ENCODE measurements at places on chromosomes 2 and 18.

DNA sequence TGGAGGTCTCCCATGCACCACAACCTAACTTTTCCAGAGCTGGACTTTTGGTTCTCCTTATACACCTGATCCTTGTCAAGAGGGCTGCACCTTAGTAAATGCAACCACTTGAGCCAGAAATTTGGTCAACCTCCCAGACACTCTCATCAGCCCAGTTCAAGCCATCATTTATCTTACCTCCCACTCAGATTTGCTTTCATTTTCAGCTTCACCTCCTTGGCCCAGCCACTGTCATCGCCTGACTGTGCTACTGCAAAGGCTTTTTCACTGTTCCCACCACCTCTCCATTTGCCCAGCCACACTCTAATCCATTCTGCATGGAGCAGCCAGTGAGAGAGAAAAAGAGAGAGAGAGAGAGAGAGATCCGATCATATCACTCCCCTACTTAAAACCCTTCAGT lies 112.4 kb upstream of the DDX18 start:
- no peak for DNase-seq

- no peak for DNase-seq
Measured at GRCh38 chr2:3180082-3180908, 197.3 kb downstream of the EIPR1 start.

GRCh38 chr2:227597998-227598397 lies 695 bp upstream of the SCYGR2 start:
- DNase-seq: peak; percentile 36

DNA sequence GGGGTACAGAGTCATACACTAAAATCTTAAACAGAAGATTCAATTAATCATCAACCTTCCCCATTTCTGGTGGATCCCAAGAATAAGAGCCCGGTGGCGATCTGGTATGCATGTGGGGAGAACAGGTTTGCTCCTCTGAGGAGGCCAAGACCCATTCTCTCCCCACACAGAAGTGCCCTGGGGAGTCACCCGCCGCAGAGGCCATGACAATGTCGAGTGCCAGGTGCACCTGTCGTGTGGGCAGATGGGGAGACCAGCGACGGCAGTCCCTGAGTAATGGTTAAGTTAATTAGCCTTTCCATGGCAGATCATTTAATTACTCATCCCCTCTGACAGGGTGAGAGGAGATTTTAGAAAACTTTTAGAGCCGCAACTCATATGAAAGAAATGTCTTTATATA lies 345.0 kb downstream of the NCKAP5 start:
- no peak for DNase-seq

- DNase-seq: peak; percentile 58
Measured at GRCh38 chr2:9474361-9475057, at the start of gene IAH1. Gene IAH1, plus strand, starts transcription at chr2:9474551. Its CDS starts 16 bp downstream, at chr2:9474567.

GRCh38 chr2:155703917-155704316 lies 628.6 kb downstream of the NR4A2 start:
- DNase-seq: no peak

GRCh38 chr2:61993422-61994024 lies 88.0 kb downstream of the COMMD1 start:
- peak; percentile 43 for DNase-seq

DNA sequence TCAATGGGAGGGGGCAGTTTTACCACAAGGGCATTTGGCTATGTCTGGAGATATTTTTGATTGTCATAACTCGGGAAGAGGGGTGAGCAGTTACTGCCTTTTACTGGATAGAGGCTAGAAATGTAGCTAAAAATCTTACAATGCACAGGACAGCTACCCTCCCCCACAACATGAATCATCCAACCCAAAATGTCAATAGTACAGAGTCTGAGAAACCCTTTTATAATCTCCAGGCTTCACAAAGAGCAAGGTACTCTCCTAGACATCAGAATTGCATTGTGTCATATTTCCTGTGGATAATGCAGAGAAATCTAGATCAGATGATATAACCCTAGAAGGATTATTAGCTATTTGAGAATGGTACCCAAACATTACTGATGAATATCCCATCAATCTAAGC lies 277.1 kb upstream of the NRP2 start:
- peak; percentile 60 for DNase-seq

GRCh38 chr2:207144173-207144785 lies 21.5 kb downstream of the KLF7 start:
- no peak for DNase-seq

GRCh38 chr2:36387258-36387916 lies 31.8 kb downstream of the CRIM1 start:
- no peak for DNase-seq

DNA sequence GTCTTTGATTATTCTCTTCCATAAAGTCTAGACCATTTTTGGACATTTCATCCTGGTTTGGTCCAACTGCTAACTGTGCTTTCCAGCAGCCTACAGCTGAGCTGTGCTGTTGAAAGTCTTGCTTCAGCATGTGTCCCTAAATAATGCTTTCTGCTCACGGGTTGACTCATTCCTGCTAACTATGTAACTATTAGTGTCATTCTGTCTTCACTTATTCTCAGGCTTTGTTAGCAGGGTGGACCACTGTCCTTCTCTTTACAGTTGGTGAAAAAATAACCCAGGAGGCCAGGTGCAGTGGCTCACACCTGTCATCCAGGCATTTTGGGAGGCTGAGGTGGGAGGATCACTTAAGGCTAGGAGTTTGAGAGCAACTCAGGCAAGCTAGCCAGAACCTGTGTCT lies 8.9 kb downstream of the ADAM23 start:
- DNase-seq: no peak

GRCh38 chr2:103135679-103136078 lies 373.8 kb downstream of the TMEM182 start:
- DNase-seq: no peak

GRCh38 chr2:180695586-180696401 lies 284.6 kb upstream of the UBE2E3 start:
- DNase-seq: no peak

- peak; percentile 24 for DNase-seq
Measured at GRCh38 chr2:218605432-218605831, 2.3 kb upstream of the PLCD4 start.

- no peak for DNase-seq
Measured at GRCh38 chr2:214471382-214471781, 60.5 kb downstream of the VWC2L start.

DNA sequence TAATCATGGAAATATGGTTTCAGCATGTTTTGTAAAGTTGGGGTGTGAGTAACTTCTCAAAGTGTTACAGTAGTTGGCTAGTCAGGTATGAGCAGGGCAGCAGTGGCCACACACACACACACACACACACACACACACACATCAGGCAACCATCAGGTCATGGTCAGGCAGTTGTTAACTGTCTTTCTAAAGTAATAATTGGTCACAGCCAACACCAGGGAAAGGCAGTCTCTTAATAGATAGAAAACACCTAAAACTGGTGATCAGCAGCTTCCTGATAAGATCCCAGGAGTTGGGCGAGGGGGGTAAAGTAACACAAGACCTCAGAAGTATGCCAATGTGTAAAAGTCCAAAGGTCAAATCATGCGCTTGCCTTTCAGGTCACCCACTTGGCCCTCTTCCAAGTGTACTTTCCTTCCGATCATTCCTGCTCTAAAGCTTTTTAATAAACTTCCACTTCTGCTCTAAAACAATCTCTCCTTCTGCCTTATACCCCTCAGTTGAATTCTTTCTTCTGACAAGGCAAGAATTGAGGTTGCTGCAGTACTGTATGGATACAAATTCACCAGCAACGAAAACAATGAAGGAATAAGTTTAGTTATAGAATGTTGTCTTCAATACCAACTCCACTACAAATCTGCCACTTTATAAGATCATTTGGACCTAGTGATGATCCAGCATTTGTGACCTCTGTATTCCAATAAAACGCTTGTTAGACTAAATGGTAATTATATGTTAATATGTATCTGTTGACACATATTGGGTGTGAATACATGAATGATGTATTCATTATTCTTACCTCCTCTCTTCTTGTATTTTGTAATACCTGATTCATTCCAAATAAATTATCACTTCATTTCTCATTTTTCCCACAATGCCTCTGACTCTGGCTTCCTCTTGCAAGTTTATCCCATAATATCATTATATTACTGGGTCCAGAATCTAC lies 254.3 kb downstream of the METTL4 start:
- DNase-seq: no peak

GRCh38 chr2:164967781-164968228 lies 12.5 kb upstream of the SLC38A11 start:
- peak; percentile 86 for DNase-seq

GRCh38 chr18:3450799-3451182 lies 819 bp downstream of the TGIF1 start:
- no peak for DNase-seq

- peak; percentile 80 for DNase-seq
Measured at GRCh38 chr2:159614534-159615366, 1.6 kb downstream of the BAZ2B start.

GRCh38 chr18:22667616-22668422 lies 250.1 kb upstream of the CTAGE1 start:
- peak; percentile 97 for DNase-seq

DNA sequence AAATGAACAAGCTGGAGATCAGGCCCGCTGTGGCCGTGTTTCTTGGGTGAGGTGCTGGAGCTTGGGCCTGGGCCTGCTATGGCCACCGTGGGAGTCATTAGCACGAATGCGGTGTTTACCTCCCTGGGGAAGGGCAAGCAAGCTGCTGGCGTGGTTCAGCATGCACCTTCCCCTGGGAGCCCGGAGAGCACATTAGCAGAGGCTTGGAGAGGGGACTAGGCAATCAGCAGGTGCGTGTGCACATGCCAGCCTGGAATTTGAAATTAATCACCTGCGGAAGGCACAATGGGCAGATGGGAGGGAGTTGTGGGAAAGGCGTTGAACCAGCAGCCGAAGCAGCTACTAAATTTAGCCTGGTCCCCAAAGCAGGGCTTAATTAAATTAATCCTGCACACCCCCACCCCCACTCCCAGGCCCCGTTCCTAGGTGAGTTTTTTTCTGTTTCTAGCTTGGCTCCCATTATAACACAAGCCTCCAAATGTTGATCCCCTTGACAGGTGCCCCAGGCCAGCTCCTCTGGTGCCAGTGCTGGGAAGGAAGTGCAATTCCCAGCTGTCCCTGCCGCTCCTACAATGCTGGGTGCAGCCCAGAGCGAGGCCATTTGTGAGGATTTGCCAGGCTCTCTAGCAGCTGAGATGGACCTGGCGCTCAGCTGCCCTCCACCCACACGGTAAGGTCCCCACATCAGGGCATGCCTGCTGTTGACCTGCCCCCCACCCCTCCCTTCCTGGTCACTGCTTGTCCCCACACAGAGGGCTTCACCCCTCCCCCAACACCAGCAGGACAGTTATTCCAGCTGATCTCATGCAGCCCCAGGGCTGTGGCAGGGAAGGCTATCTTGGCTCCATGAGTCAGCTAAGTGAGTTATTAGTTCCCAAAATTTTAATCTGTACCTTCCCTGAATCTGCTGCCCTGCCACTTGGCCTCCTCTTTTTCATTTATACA lies 115.0 kb downstream of the ZBTB7C start:
- peak; percentile 11 for DNase-seq

Data from EL (cell line).